ENCODE measurements at places on chromosomes 3 and 15.

DNA sequence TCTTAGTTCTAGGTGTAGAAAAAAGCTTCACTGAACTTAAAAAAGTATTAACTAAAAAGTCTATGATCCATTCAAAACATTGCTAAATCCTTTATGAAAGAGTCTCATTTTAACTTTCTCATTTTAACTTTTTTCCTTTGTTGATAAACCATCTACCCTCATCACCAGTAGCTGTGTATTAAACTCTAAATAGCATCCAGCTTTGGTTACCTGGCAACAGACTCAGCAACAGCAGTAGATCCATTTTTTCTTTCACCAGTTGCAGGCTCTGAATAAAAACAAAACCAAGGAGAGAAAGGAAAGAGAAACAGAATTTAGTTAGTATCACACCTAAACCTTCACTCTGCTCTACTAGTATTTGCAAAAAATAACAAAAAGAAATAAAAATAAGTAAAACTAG is 51.6 kb downstream of the TP53BP1 start:
- no peak for DNase-seq

- no peak for DNase-seq
These were observed 60.8 kb downstream of the DAPK2 start for GRCh38 chr15:63985221-63986184.

DNA sequence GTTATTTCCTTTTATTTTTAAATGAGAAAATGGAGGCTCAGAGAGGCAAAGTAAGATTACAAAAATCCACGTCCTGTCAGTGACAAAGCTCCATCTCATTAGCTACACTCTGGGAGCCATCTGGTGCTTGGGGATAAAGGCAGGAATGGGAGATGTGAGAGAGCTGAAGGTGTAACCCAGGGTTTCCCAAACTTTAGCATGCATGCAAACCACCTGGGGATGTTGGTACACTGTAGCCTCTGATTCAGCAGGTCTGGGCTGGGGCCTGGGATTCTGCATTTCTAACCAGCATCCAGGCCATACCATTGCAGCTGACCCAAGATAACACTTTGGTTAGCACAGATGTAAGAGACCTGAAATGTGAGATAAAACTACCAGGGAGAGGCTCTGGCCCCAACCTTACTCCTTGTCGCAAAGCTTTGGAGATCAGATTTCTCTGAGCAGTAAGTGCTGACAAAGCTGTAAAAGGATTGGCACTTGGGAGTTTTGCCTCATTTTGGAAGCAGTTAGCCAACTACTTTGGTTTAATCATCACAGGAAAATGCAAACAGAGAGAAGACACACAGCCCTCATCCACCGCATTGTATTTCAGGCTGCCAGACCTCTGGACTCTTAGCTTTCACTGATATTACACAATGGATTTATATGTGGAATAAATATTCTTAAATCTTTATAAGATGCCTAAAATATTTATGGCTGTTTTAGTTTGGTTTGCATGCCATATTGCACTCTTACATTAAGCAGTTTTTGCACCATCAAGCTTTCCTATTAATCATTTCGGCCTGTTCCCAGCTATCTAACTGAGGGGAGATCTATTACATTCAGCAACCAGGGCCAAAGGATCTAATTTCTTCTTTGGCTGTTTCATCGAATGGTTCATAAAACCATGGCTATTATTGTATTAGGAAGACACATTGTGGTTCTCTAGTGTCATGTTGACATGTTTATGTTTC is 263.0 kb downstream of the EBLN2 start:
- no peak for DNase-seq

DNA sequence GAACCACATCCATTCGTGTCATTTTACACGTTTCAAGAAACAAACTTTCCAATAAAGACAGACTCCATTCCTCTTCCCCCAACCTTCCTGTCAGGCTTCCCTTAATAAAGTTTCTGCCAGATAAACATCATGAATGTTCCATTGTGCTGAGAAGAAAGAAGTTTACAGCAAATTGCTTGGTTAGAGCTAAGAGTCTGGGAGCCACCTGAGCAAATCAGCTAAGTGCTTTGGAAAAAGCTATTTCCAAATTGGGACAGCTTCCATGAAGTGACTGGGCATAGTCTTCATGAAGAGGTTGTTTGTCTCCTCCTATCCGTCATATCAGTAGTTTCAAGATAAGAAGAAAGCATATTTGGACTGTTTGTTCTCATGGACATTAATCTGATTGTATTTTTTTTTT is 77.0 kb downstream of the MAGI1 start:
- no peak for DNase-seq

DNA sequence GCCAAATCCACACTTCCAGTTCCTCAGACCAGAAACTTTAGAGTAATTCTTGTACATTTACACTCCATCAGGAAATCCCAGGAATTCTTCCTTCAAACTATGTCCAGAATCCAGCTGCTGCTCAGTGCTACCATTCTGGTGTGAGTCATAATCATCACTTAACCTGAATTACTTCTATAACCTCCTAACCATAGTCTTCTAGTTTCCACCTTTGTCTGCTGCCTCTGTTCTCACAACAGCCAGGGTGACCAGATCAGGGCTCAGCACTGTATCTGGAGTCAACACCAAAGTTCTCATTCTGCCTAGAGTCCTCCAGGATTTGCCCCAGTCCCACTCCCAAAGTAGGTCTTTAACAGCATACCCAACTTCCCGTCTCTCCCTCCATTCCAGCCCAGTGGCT is 3.4 kb downstream of the CLDND1 start:
- DNase-seq: no peak

- no peak for DNase-seq
These were observed 42.9 kb upstream of the PLCL2 start for GRCh38 chr3:16841904-16842271.

- no peak for DNase-seq
These were observed 67.8 kb upstream of the ATP10A start for GRCh38 chr15:25930931-25931330.

- no peak for DNase-seq
These were observed 57.3 kb upstream of the DLG1 start for GRCh38 chr3:197355713-197356112.

GRCh38 chr3:174035328-174035886 is 637.9 kb downstream of the NLGN1 start:
- no peak for DNase-seq

DNA sequence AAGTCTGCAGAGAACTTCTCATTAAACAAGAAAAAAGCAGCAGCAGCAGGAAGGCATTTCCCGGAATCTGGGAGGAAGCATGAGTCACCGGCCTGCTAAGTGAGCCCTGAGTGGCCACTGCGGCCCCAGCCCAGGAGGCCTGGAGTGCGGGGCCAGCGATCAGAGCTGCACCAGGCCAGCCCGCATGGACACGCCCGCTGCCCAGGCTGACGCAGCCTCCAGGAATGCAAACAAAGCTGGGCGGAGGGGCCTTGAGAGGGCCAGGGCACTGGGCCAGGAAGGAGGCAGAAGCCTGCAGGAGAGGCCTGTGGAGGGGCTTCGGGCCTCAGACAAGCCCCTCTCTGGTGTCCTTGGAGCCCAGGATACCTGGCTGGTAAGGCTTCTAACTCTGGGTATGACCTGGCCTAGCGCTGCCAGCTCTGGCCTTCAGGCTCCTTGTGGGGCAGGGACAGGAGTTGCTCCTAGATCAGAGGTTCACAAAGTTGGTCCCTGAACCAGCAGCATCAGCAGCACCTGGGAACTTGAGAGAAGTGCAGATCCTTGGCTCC is 101.2 kb downstream of the SMAD6 start:
- no peak for DNase-seq

DNA sequence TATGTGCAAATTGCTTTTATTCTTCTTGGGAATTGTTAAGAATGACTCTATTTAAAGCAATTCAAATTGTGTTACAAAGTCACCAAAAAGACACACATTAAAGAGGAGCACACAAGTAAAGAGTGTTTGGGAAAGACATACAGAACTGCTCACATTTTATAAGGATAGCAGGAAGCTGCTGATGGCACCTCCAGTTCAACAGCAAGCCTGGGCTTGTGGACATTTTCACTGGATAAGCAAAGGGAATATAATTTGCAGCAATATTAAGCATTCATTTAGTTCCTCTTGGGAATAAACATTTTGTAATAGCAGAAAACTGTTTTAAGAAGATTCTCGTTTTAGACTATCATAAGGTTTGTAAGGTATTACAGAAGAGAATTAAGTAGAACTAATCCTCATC is 1271.9 kb downstream of the ZPLD1 start:
- DNase-seq: no peak

- DNase-seq: no peak
These were observed 5.9 kb downstream of the SH2D7 start for GRCh38 chr15:78098131-78098755.

- DNase-seq: no peak
These were observed 18.2 kb upstream of the PSTPIP1 start for GRCh38 chr15:76976572-76977270.

DNA sequence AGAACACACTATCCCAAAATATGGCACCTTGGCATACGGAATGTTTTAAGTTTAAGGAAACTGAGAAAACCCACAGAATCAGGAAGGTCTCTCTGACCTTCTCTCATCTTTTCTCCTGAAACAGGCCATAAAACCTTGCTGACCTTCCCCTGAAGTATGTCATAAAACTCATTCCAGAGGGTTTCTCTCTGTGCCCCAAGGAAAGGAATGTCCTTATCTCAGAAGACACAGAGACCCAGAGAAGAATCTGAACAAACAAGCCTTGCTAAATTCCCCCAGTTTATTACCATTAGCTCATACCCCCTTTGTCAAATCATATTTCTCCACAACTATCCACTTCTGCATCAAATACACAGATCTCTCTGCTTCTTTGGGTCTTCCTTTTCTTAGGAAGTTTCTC is 603.1 kb downstream of the MCTP2 start:
- no peak for DNase-seq

- no peak for DNase-seq
These were observed 119.5 kb upstream of the MDFIC2 start for GRCh38 chr3:70431911-70432310.

DNA sequence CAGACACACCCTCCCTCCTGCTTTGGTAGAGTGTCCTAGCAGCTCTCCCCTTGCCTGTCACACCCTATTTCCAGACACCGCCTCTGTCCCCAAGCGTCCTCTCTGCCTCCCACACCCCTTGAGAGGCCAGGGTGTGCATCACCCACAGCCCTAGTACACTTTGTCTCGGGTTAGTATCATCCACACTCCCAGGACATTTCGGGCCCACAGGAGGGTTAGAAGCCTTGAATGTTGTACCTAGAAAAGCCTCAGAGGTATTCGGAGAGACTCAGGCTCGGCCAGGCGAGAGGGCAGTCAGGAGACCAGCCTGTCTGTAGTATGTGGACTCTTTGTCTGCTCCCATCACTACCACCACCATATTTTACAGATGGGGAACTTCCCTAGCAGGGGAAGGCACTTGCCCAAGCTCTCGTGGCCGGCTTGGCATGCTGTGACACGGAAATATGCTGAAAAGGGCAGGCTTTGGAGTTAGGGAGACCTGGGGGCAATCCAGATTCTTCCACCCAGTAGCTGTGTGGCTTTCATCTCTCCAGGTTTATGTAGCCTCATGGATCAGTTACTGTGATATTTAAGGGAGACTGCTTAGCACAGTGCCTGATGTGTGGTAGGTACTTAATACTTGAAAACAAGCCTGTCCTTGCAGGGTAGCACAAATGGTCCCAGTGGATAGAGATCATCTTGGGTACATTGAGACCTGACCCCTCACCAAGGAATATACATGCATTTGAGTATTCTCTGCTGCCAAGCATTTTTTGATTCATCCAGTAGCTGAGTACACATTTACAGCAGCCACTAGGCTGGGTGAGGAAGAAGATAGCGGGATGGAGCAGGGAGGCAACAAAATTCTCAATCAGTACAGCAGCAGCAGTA is 1.4 kb downstream of the TMEM43 start:
- DNase-seq: no peak

- DNase-seq: no peak
These were observed 92.1 kb upstream of the PLSCR4 start for GRCh38 chr3:146342989-146343388.

GRCh38 chr3:111112913-111113312 is 41.3 kb downstream of the NECTIN3 start:
- DNase-seq: no peak

DNA sequence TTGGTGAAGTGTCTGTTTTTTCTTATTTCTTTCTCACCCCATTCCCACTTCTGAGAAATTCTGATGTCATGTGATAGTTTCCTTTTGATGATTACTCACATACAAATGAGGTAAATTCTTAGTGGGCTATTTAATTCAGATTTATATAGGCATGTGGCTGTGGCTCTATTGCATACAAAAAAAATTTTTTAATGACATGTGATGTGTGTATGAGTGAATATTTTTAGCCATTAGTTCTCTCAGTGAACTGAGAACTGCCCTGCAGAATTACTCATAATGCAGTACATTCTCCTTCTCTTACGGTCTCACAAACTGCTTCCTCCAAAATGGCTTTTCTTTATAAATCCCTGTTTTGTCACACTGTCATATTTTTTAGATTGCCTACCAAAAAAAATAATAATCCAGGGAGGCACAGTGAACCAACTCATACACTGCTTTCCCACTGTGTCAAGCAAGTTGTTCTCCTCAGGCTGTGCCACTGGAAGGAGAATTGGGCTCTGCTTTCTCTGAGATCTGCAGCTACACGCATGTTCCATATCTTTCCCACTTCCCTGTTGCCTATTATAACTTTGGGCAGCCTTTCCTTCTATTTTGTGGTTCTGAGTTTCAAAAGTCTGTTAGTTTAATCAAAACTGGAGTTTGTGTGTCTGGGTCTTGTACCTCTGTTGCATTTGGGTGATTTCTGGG is 415.7 kb upstream of the THBS1 start:
- DNase-seq: no peak

GRCh38 chr15:70083946-70084345 is 13.8 kb downstream of the TLE3 start:
- DNase-seq: no peak

GRCh38 chr15:69941301-69941605 is 156.5 kb downstream of the TLE3 start:
- DNase-seq: no peak

DNA sequence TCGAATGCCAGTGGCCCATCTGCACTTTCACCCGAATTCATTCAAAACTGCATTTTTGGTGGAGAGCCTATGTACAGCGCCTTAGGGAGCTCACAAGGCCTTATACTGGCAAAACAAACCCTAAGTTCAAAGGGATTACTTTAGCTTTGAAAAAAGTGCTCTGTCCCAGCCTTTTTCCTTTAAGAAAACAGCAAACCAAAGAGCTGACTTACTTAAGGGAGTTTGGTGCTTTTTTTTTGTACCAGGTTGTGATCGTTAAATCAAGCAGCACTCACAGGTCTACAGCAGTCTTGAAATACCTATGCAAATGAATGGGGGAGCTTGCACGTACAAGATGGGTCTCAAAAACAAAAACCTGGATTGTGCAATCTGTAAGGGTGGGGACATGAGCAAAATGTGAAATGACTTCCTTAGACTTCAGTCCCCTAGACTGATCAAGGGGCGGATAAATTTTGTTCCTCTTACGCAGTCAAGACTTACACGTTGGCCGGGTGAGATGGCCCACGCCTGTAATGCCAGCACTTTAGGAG is 11.6 kb upstream of the PIK3CB start:
- no peak for DNase-seq
